Caco-2 (cell line): ENCODE measurements at places on chromosomes 6 and 20. TPM values are rescaled to one million over a fixed set of nuclear protein-coding genes. Genes with fewer than 3 reads are reported as not detected.

Gene HSD17B8
- 10.0 and 12.5 TPM in 2 replicates for total RNA-seq

- no peak for DNase-seq
Measured at GRCh38 chr20:15565786-15566185, 1007.5 kb downstream of the KIF16B start.

Gene C20orf141
- not detected in 2 replicates for total RNA-seq

GRCh38 chr20:31617432-31618104, 12.5 kb downstream of the ID1 start:
- DNase-seq, result no peak

- no peak for DNase-seq
Measured at GRCh38 chr6:118319894-118320649, 228.0 kb upstream of the PLN start.

DNA sequence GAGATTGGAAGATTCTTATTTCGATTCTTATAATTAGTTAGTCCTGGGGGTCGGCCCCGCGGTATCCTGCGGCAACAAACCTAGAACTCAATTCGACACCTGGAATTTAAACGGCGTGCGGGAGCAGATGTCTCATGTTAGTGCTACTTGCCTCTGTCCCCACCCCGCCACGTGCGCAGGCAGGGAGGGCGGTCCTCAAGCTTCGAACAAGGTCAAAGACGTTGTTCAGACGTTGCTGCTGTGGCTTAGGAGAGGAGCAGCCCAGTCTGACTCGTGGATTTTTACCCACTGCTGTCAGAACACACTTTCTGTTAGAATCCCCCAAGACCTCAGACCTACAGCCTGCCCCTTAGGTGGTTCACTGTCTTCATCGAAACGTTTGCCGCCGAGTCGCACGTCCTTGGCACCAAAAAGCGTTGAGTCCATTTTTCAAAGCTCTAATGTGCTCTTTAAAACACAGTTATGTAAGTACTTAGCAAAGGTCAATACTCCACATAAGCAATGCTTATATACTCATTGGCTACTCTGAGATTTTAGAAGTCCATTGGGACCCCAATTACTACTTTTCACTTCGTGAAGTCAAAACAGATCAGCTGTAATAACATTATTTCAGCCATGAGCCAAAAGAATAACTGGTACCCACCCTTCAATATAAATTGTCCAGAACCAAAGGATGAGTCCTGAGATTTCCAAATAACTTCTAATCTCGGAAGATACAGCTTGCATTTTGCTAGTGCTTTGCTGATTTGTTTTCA, 2.7 kb upstream of the C6orf62 start:
- peak; percentile 85 for DNase-seq

- DNase-seq, result no peak
Measured at GRCh38 chr6:146316175-146316495, 227.5 kb upstream of the RAB32 start.

Gene UBD
- 4.9 and 8.2 TPM in 2 replicates for total RNA-seq

- no peak for DNase-seq
Measured at GRCh38 chr6:169837529-169838250, 86.3 kb downstream of the ERMARD start.

Gene PARD6B
- 153 and 156 TPM in 2 replicates for total RNA-seq

- no peak for DNase-seq
Measured at GRCh38 chr20:5834436-5835005, 84.3 kb downstream of the SHLD1 start.

Gene AVP
- total RNA-seq, result not detected in 2 replicates

Gene C6orf58
- not detected in 2 replicates for total RNA-seq

DNA sequence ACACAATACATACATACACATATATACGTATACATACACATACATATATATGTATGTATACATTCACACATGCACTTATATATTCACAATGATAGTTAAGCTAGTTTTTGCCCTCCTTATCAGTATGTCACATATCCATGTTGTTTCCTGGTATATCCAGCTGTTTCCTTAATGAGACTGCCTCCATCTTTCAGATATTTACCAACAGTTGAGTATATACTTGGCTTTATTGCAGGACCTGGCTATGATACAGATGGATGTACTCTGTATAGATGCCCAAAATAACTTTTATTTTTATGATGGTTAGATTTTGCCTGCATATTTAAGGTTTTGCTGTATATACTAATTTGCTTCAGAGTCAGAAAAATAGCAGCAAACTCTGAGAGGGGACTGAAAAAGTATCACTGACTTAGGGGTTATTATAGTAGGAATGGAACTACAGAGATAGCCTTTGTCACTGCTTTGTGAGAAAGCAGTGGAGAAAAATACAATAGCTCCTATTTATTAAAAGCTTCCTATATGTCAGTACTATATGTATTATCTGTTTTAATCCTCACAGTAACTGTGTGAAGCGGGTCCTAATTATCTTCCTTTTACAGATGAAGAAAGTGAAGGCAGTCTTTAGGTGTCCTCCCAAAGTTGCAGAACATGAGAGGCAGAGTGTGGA, 35.5 kb downstream of the CARMIL1 start:
- DNase-seq, result no peak

Gene EEF1A1
- 9,246 and 9,491 TPM in 2 replicates for total RNA-seq
